ENCODE measurements at places on chromosomes 2 and 18.

DNA sequence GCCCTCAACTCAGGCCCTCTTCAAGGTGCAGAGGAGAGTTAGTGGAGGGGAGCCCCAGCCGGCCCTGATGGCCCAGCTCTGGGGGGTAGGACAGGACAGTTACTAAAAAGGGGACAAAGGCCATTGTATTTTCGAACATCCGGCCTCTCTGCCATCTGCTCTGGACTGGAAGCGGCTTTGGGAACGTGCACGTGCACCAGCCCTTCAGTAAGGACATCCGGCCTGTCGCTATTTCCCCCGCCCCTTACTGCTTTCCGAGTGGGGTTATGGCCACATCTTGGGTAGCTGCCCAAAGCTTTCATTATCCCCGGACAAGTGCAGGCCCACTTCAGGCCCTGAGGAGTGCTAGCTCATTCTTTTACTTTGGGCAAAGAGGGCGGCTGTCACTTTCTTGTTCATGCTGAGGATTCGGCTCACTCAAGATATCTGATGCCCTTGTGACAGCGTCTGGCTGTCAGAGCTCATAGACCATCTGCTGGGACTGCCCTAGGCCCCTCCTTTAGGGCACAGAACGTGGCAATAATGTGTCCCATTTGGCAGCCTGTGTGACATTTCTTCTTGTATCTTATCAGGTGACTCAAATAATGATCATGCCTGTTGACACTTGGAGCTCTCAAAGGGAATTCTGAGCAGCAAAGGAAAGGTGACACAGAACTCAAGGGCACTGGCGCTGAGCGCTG is 17.5 kb downstream of the SLC4A3 start:
- DNase-seq, result no peak

- DNase-seq, result no peak
Measured at GRCh38 chr18:44685296-44685695, 4.6 kb downstream of the SETBP1 start.

DNA sequence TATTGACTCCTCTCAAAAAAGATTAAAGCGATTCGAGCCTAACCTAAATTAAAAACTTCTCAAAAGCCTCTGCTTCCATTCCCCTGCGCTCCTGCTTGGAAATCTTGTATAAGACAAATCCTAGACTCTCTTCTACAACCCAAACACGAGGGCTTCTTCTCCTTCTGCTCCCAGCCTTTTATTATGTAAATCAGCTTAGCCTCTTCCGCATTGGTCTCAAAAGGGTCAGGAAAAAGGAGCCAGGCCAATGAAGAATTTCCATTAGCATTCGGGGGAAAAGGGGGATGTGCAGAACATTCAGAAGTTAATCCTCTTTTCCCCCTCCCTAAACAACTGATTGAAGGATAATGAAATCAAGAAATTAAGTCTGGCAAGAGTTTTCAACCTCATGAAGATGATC is 107.9 kb downstream of the FAM124B start:
- no peak for DNase-seq

GRCh38 chr18:10245031-10245845 is 209.2 kb upstream of the APCDD1 start:
- no peak for DNase-seq

DNA sequence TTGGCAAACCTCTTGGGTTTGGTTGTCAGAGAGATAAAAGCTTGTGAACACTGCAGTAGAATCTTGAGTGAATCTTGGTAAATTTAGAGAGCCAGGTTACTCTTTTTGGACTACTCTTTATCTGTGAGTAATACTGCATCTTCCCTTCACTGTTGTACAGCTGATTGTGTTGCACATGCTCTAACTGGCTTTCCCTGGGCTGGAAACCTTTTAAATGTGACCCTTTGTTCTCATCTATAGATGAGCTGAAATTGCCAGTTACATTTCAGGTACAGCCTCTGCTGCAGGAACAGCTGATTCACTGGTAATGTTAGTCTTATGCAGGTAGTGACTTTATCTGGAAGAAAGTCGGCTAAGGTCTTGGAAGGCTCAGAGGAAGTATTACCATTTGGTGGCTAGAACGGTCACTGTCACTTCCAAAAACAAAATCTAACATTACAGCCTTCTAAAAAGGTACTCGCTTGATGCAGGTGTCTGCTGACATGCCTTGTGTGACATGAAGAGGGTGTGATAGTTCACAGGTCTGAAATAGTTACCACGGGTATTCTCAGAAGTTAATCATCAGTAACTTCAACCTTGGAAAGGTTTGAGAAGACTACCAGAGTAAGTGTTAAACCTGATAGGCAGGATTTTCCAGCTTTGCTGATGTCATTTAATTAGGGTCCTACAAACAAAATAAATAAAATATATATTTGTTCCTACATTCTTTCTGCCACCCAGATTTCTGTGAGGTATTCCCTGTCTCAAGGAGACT is 851.1 kb downstream of the SLC4A3 start:
- DNase-seq, result no peak

DNA sequence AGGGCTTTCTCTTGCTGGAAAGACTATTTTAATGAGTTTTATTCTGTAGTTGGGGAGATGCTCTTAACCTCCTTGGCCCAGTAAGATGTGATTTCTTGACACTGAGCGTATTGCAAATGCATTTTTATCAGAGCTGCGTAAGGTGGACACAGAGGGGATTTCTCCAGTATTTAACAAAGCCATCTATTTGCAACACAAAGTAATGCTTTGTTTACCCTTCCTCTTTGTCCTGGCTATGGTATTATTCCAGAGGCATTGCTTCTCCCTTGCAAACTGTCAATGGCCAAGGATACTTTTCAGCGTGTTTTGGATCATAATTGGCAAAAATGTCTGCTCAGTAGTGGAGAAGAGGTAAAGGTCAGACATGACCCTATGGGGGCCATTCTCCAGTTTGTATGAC is 90.8 kb upstream of the PIK3C3 start:
- DNase-seq, result no peak

DNA sequence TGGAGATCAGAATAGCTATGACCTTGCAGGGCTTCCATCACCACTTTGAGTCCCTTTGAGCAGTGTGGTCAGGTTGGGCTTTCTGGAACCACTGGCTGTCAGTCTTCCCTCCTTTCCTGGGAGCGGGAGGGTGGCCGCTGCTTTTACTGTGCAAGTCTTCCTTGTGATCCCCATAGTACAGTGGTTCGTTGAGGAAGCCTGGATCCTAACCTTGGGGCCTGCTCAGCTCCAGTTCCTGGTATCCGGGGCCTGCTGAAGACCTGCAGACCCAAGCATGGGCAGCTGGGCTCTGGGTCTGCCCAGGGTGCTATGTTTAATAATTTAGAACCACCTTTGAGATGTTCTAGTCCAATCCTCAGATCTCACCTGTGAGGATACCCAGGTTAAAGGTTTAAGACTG is 104.2 kb downstream of the CLIP4 start:
- DNase-seq, result no peak

- DNase-seq, result no peak
Measured at GRCh38 chr2:233012301-233012971, 620 bp downstream of the NGEF start.

All from stimulated activated CD8-positive, alpha-beta memory T cell treated with anti-CD3 and anti-CD28 coated beads, Interleukin-4, amount 100 ng/mL, for 4 hours (primary cell).